ENCODE measurements at places on chromosomes 2 and 18.
A peak's percentile ranks its signal among the peaks of the same experiment; 100 is the strongest.

- peak; percentile 3 for DNase-seq
- H3K4me3 ChIP-seq, result no peak overlapping the region
- H3K36me3 ChIP-seq, result peaks cover 40% of the 10 kb centered on the region
- no peak overlapping the region for H3K27ac ChIP-seq
- no peaks in the 10 kb centered on the region for H3K27me3 ChIP-seq
Observed at GRCh38 chr2:42060028-42060427, 12.2 kb downstream of the PKDCC start.

DNA sequence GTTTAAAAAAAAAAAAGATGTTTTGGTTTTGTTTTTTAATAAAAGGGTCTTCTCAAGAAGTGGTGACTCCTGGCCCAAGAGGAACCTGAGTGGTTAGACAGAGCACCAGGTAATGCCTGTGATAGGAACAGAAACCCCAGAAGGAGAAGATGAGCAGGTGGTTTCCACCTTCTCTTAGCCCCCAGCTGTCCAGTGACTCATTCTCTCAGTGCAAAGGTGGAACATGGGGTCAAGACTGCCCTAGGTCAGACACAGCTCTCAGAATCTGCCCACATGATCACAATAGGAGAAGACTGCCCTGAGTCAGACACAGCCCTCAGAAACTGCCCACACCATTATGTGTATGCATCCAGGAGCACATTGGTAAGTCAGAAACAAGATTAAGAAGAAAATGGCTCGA lies 61.8 kb downstream of the TBC1D8 start:
- H3K4me3 ChIP-seq, result no peak overlapping the region
- H3K27me3 ChIP-seq, result no peaks in the 10 kb centered on the region
- H3K27ac ChIP-seq, result no peak overlapping the region
- H3K4me1 ChIP-seq, result no peaks in the 10 kb centered on the region
- no peak for DNase-seq

DNA sequence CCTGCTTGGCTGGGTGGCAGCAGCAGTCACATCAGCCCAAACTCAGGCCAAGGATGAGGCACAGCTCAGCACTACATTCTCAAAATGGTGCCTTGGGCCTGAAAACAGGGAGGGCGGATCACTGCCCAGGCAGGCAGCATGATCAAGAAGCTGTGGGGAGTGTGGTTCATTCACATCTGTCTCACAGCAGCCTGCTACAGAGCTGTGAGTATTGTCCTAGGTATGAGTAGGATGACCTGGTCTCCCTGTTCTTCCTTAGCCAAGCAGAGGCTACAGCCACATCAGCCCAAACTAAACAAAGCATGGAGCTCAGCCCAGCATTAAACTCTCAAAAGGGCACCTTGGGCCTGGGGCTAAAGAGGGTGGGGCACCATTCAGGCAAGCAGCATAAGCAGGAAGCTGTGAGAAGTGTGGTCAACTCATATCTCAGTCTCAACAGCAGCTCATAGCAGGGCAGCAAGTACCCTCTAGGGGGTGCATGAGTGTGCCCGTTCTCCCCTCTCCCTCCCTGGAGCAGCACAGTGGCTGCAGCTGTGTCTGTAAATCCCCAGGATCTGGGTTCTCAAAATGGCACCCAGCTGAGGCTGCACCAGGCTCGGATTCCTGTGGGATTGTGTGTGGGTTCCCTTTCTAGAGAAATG lies 139.6 kb downstream of the TRABD2A start:
- peak; percentile 28 for DNase-seq
- no peaks in the 10 kb centered on the region for H3K36me3 ChIP-seq
- no peaks in the 10 kb centered on the region for H3K4me1 ChIP-seq
- no peak overlapping the region for H3K4me3 ChIP-seq

DNA sequence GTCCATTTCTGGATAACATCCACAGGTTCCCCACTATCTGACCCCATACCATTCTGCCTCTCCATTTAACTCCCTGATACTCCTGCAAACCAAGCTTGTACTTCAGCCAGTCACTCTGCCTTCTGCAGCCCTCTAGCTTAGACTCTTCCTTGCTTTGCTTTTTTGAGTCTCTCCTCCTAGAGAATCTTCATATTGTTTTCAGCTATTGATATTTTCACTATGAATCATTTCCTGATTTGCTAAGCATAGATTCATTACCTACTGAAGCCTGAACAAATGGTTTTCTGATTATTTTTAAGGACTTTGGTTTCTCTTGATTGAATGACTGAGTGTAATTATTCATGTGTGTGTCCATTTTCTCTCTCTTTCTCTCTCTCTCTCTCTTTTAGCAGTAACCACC lies 2102.3 kb upstream of the CELF4 start:
- H3K36me3 ChIP-seq, result no peaks in the 10 kb centered on the region
- H3K4me3 ChIP-seq, result no peak overlapping the region
- H3K27me3 ChIP-seq, result no peaks in the 10 kb centered on the region

DNA sequence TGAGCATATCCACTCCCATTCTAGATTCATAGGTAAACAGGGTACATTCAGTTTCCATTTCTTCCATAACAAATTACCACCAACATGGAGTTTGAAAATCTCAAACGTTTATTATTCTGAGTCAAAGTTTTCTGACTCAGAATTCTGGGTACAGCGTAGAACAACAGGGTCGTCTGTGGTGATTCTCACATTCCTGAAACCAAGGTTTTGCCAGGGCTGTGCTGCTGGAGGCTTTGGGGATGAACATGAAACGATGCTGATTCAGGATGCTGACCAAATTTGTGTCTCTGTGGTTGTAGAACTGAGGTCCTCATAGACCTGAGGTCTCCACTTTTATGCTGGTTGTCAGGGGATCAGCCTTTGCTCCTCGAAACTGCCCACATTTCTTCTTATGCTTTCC lies 255.7 kb downstream of the DSEL start:
- no peaks in the 10 kb centered on the region for H3K36me3 ChIP-seq
- DNase-seq, result no peak
- peaks cover 1% of the 10 kb centered on the region for H3K4me1 ChIP-seq
- no peak overlapping the region for H3K4me3 ChIP-seq

DNA sequence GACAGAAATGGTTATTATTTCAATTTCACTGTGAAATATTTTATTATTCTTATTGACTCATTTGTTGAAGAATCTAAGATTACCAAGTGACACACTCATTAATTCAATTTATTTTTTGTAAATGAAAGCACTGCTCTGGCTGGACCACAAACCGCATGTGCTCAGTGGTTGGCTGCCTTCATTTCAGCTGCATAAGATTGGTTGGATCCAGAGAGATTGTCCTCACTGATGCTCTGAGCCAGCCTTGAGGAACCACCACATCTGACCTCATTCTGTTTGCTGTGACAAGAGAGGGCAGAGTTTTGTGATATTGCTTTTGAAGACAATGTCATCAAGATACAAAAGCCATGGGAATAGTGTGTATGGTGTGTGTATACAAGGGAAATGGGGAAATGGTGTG lies 192.1 kb downstream of the CYRIA start:
- DNase-seq, result no peak
- peaks cover 11% of the 10 kb centered on the region for H3K27me3 ChIP-seq
- H3K4me1 ChIP-seq, result no peaks in the 10 kb centered on the region
- no peak overlapping the region for H3K27ac ChIP-seq
- H3K4me3 ChIP-seq, result no peak overlapping the region

DNA sequence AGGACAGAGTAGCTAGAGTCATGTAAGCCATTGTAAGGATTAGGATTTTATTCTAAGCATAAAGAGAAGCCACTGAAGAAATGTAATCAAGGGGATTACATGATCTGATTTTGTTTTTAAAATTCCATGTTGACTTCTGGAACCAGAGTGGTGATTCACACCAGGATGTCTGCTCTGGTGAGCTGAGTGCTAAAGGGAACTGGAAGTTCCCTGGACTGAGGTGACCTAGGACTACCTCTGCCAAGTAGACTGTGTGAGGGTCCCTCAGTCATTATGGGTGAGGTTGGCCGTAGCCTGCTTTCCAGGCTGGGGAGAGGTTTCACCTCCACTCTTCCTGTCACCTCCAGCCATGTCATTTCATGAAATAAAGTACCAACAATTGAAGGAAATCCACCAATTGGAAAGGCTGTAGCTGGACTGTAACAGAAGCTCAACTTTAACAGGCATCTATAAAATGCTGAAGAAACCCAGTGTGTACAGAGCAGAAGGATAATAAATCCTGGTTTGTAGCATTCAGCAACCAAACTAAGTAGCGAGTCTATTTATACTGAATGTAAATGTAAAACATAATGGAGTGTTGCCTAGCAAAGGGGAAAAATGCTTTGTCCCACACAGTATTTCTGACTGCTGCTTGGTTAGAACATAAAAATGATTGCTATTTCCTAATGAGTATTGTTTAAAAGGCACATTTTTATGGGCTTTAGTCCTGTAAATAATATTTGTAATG lies 507.4 kb upstream of the PKDCC start:
- H3K36me3 ChIP-seq, result no peaks in the 10 kb centered on the region
- no peaks in the 10 kb centered on the region for H3K27me3 ChIP-seq
- no peaks in the 10 kb centered on the region for H3K4me1 ChIP-seq
- H3K27ac ChIP-seq, result no peak overlapping the region
- H3K4me3 ChIP-seq, result no peak overlapping the region
- DNase-seq, result no peak

GRCh38 chr2:8303322-8303832 lies 378.5 kb upstream of the ID2 start:
- no peaks in the 10 kb centered on the region for H3K27me3 ChIP-seq
- H3K4me1 ChIP-seq, result peaks cover 4% of the 10 kb centered on the region
- DNase-seq, result peak; percentile 15
- no peak overlapping the region for H3K4me3 ChIP-seq
- no peak overlapping the region for H3K27ac ChIP-seq

GRCh38 chr2:181430406-181431118 lies 26.6 kb upstream of the ITGA4 start:
- H3K4me1 ChIP-seq, result no peaks in the 10 kb centered on the region
- no peak overlapping the region for H3K27ac ChIP-seq
- no peaks in the 10 kb centered on the region for H3K36me3 ChIP-seq
- no peaks in the 10 kb centered on the region for H3K27me3 ChIP-seq
- no peak overlapping the region for H3K4me3 ChIP-seq

DNA sequence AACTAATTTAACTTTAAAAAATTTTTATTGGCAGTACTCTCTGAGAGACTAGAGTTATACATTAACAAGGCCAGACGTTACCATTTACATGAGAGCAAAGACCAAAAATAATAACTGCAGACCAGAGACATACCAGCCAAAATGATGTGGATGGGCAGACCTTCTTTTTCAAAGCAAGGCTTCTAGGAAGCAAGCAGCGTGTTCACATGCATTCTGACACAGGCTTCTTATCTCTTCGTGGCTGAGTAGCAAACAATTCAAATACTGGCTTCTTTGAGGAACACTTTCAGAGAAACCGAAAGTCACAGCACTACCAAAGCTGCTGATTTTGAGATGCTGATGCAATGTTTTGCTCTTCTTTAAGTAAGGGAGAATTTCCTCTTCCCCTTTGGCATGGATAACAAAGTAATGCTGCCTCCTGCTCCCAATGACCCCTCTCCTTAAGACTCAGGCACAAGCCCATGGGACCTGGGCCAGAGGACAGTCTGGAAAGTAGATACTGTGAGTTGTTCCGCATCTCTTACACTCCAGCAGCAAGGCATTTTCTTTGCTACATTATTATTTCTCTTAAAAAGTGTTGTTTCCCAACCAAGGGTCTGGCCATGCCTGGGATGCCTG lies 181.9 kb downstream of the MREG start:
- no peaks in the 10 kb centered on the region for H3K27me3 ChIP-seq
- peak; percentile 69 for DNase-seq
- peak overlapping the region; percentile 90 for H3K27ac ChIP-seq
- H3K36me3 ChIP-seq, result no peaks in the 10 kb centered on the region

DNA sequence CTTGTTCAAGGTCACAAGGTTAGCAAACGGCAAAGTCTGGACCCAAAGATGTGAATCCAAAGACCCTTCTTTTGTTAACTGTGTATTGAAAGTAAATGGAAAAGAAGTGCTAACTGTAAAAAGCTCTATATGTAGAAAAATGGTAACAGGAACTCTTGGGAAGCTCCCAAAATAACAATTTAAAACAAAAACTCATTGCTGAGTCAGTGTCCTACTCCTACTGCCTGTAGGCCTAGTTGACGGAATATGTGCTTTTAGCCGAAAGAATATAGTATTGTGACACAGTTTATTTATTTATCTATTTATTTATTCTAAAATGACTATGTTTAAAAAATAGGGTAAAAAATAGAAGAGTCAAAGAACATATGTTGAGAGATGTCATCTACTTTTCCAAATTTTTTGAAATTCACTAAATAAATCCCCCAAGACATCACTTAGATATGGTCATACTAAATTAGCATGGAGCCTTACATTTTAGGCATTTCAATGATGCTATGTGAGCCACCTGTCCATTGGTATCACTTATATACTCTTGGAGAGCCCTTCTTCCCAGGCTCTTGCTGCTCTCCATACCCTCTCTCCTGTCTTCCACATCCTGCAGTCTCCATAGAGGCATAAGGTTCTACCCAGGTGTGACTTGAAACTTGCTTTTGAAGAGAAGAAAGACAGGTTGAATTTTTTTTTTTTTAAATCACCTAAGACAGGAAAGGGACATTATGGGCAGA lies 13.7 kb downstream of the COL5A2 start:
- H3K4me1 ChIP-seq, result peaks cover 3% of the 10 kb centered on the region
- no peaks in the 10 kb centered on the region for H3K27me3 ChIP-seq
- H3K4me3 ChIP-seq, result no peak overlapping the region
- no peak for DNase-seq
- H3K27ac ChIP-seq, result no peak overlapping the region
- no peaks in the 10 kb centered on the region for H3K36me3 ChIP-seq

DNA sequence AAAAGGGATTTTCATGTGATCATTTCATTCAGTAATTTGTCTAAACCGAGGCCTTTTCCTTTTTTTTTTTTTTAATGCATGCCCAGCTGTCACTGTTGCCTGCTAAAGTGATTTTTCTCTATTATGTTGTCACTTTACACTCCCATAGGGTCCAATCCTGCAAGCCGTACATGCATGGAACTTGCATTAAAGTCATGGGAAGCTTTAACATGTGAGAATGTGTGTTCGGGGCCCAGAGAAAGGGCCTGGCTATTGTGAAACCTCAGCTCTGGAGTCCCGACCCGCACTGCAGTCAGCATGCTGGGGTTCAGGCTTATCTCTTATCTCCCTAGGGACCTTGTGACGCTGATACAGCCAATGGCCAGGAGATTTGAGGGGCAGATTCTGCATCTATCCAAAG lies 474.6 kb downstream of the SLC4A3 start:
- no peak overlapping the region for H3K4me3 ChIP-seq
- H3K4me1 ChIP-seq, result peaks cover 13% of the 10 kb centered on the region
- DNase-seq, result no peak
- H3K36me3 ChIP-seq, result no peaks in the 10 kb centered on the region
- H3K27ac ChIP-seq, result no peak overlapping the region
- no peaks in the 10 kb centered on the region for H3K27me3 ChIP-seq

- no peak for DNase-seq
- no peaks in the 10 kb centered on the region for H3K4me1 ChIP-seq
- H3K4me3 ChIP-seq, result no peak overlapping the region
- H3K36me3 ChIP-seq, result no peaks in the 10 kb centered on the region
- peaks cover 45% of the 10 kb centered on the region for H3K27me3 ChIP-seq
Observed at GRCh38 chr18:79819968-79820351, 22.2 kb downstream of the KCNG2 start.

DNA sequence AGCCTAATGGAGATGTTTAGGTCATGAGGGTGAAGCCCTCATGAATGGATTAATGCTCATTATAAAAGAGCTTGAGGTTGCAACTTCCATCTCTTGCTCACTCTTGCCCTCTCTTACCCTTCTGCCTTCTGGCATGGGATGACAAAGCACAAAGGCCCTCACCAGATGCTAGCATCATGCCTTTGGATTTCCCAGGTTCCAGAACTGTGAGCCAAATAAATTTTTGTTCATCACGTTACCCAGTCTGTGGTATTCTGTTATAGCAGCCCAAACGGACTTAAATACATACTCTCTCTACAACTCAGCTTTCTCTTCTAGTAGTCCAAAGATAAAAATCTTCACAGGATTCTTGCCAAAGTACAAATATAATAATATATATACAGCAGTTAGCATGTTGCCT lies 75.8 kb downstream of the LNPK start:
- H3K4me1 ChIP-seq, result no peaks in the 10 kb centered on the region
- peaks cover 14% of the 10 kb centered on the region for H3K36me3 ChIP-seq
- no peak for DNase-seq
- H3K27ac ChIP-seq, result no peak overlapping the region
- no peaks in the 10 kb centered on the region for H3K27me3 ChIP-seq
- no peak overlapping the region for H3K4me3 ChIP-seq
